EH (cell line): ENCODE measurements at places on chromosomes 7 and 10.

- DNase-seq, result no peak
Observed at GRCh38 chr7:157442993-157443831, 106.4 kb downstream of the DNAJB6 start.

DNA sequence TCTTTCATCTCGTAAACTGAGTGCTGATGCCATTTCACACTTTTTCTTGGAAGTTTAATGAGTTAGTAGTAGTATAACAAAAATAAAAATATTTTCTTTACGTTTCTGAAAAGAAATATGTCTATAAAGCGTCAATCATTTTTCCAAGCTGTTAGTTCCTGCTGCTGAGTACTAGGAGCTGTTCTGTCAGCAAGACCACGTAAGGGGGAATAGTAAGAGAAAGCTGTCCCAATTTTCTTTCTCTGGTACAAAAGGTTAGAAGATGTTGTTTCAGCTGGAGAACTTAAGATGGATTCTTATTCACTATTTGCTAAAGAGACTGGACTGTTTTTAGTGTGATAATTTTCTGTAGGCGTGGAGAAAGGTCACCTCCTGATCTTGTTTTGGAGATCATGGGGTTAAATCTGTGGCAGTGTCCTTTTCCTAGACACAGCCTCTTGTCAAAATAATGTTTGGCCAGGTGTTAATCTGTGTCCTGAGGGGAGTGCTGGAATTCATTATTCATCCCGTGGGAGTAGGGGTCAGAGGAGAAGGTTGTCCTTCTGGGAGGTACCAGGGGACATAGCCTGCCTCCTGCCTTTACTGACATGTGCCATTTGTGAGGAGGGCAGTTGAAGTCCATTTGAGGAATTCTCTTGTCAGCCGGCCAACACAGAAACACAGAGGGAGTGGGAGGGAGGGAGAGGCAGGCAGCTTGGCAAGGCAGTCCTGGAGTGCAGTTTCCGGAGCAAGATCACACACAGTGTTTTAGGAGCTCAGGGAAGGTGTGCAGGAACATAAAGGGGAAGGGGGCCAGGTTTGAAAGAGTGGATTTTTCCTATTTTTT, 368.7 kb downstream of the AUTS2 start:
- DNase-seq, result no peak

GRCh38 chr10:56831681-56832080, 470.6 kb upstream of the ZWINT start:
- DNase-seq, result no peak

- peak; percentile 79 for DNase-seq
Observed at GRCh38 chr7:128137181-128137580, 103.9 kb upstream of the LEP start.

DNA sequence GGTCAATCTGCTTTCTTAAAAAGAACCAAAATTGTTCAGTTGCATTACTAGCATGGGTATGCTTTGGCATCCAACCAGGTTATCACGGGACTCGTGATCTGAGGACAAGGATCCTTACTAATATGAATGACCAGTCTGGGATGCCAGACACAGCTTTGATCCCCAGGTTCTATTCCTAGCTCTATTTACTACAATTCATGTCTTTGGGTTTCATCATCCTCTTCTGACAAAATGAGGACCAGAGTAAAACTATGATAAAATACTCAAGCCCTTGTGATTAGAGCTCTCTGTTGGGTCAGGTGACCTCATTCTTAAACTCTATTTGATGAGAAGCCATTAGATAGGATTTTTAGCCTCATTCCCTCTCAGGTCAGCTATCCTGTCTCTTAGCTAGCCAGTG, 119.8 kb downstream of the SLC25A13 start:
- DNase-seq, result no peak

GRCh38 chr7:141562543-141562942, 11.3 kb downstream of the AGK start:
- no peak for DNase-seq

DNA sequence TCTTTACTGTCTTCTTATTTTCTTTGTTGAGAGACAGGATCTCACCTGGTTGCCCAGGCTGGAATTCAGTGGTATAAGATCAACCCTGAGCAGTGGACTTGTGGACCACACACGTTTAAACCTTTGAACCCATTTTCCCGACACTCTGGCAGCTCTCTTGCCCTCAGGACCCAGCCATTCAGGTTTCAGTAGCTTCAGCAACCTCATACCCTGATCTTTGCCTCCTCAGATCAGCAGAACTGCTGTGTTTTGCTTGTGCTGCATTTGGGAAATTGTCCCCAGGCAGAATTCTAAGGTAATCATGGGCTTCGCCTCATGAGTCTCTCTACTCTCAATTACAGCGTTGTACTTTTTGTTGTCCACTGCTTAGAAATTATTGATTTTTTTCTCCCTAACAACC, 317.6 kb upstream of the KIAA1217 start:
- no peak for DNase-seq

DNA sequence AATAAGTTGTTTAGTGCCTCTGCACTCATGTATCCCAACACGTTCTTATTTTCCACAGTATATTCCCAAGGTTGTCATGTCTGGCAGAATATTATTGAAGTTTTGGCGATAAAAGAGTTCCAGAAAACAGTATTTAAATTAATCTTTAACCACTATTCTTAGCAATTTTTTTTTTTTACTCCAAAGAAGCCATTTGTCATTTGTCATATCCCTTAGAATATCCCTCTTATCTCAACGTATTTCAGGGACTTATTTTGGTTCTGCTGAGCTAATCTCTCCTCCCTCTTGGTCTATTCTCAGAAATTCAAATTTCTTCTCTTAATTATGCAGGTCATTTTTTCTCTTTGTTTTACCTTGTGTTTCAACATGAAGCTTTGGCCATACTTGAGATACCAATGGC, 643.4 kb downstream of the ANKRD7 start:
- DNase-seq, result no peak

GRCh38 chr10:102732661-102733060, 11.1 kb upstream of the WBP1L start:
- no peak for DNase-seq
